ENCODE measurements at places on chromosomes 4 and X. TPM values are rescaled to one million over a fixed set of nuclear protein-coding genes. Genes with fewer than 3 reads are reported as not detected.

The CXCL8 gene
- total RNA-seq: 80.4 TPM

The SLAIN2 gene
- 87.0 TPM for total RNA-seq

The ERVMER34-1 gene
- 3.0 TPM for total RNA-seq

The GPRASP1 gene
- 4.0 TPM for total RNA-seq

The CXCL10 gene
- total RNA-seq: 31.6 TPM

The UGT2A1 gene
- total RNA-seq: not detected

The SEPSECS gene
- 8.2 TPM for total RNA-seq

The PDZD11 gene
- total RNA-seq: 39.2 TPM

DNA sequence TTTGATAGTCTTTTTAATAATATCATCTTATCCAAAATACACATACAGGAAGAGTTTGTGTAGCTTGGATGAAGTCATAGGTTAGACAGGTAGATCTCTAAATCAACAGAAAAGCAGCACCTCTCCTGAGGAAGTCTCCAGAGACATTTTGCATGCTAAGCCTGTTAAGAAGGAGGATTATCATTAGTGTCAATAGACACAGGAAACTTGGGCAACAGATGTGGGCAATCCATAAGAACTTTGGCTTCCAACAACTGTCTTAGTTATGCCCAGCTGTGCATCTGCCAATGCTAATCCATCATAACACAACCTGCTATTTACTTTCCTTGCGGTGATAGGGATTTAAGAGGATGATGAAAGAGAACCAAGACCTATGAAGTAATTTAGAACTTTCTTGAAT is 1052.6 kb downstream of the RPA4 start:
- no peak overlapping the region for H3K4me3 ChIP-seq
- H3K27me3 ChIP-seq: no peaks in the 10 kb centered on the region
- H3K4me1 ChIP-seq: no peaks in the 10 kb centered on the region
- no peak overlapping the region for H3K27ac ChIP-seq
- H3K36me3 ChIP-seq: no peaks in the 10 kb centered on the region
- DNase-seq: no peak

DNA sequence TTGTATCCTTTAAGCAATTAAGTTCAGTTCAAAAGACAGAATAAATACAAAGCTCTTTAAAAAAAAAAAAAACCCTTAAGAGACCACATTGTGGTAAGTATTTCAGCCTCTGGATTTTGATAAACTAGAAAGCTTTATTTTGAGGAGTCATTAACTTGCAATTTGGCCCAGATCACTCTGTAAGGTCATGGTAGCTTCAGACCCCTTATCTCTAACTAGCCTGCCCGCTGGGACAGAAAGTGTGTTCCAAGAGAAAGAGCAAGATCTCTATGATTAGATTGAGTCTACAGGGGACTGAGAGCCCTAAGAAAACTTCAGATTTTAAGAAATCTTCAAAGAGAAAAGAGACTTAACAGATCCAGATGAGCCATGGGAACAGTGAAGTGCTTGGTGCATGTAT is 45.6 kb downstream of the GALNT7 start:
- H3K27me3 ChIP-seq: no peaks in the 10 kb centered on the region
- no peak overlapping the region for H3K4me3 ChIP-seq
- H3K27ac ChIP-seq: no peak overlapping the region
- H3K4me1 ChIP-seq: peaks cover 5% of the 10 kb centered on the region
- no peak for DNase-seq

DNA sequence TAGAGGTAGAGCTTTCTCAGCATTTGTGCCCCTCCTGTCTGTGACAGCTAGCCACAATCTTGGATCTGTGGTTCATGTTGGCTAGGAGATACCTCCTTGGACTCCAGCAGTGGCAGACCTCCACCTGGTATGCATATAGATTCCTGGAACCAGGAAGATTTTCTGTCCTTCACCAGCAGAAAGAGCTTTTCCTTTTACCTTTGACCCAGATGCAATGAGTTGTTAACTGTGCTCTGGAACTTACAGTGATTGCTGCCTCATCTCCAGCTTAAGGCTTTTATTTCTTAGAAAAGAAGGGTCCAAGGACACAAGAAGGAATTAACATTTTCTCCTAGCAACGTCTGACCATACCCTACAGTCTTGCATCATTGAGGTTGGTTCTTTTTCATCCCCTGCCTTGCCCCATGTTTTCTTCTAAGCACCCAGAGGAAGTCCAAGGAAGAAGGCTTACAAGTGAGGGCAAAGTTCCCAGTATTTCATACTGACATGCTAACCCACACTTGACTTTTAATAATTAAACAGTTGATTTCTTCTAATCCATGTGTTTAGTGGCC is 217.1 kb upstream of the ARHGAP24 start:
- DNase-seq: no peak
- no peak overlapping the region for H3K4me3 ChIP-seq
- H3K27me3 ChIP-seq: no peaks in the 10 kb centered on the region
- H3K27ac ChIP-seq: no peak overlapping the region
- H3K36me3 ChIP-seq: no peaks in the 10 kb centered on the region

DNA sequence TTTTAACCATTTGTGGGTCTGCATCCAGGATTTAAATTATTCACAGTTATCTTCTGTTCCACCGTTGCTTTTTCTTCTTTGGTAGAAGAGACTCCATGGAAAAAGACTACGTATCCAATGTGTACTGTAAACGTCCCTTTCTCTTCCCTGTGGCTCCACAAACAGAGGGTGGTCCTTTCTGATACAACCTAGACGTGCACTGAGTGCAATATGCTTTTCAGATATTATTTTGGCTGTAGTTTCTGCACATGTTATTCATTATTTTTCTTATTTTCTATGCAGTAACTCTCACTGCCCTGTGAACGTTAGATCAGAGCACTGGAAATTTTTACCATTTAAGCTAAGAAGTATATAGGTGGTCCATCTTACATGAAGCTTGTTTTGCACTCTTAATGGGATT is 72.7 kb downstream of the SHISA3 start:
- no peaks in the 10 kb centered on the region for H3K4me1 ChIP-seq
- H3K27ac ChIP-seq: no peak overlapping the region
- no peaks in the 10 kb centered on the region for H3K27me3 ChIP-seq
- DNase-seq: no peak

DNA sequence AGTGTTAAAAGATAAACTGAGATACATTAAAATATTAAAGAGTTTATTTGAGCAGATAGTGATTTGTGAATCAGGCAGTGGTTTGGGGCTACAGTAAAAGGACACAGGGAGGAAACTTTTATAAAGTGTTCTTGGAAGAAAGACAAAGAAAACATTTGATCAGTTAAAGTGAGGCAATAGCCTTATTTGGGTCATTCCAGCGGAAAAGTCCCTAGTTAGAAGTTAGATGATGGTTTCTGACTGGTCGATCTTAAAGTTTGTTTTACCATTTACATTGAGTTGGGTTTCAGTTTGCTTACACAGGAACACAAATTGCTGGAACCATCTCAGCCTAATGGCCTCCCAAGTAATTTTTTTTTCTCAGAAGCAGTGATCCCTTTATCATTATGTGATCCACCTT is 69.7 kb downstream of the PPP1R2C start:
- no peak for DNase-seq
- no peak overlapping the region for H3K4me3 ChIP-seq
- no peak overlapping the region for H3K27ac ChIP-seq
- no peaks in the 10 kb centered on the region for H3K27me3 ChIP-seq
- no peaks in the 10 kb centered on the region for H3K4me1 ChIP-seq
- H3K36me3 ChIP-seq: no peaks in the 10 kb centered on the region

GRCh38 chr4:13547485-13548041 is 3.3 kb upstream of the NKX3-2 start:
- peak overlapping the region; percentile 31 for H3K4me3 ChIP-seq
- no peak for DNase-seq
- peaks cover 88% of the 10 kb centered on the region for H3K27me3 ChIP-seq
- H3K36me3 ChIP-seq: no peaks in the 10 kb centered on the region

DNA sequence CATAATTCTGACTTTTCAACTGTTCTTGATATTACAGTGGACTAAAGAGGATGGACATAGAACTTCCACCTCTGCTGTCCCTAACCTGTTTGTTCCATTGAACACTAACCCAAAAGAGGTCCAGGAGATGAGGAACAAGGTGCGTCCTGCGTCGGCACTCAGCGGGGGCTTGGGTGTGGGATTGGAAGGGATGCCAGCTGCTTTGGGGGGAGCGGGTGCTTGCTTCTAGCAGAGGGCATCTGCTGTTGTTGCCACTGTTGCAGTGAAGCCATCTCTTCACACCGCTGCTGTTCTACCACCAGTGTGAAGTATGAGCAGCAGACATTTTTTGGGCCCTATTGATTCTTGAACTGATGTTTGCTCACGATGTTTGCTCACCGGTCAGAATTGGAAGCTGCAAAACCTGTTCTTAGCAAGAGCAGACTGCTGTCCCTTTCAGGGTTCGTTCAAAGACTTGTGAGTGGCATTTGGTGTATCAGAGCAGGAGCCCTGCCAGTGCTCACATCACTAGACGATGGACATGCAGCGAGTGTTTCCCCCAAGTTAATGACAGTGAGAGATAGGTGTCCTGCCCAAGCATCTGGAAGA is 55.4 kb downstream of the NOP14 start:
- no peaks in the 10 kb centered on the region for H3K36me3 ChIP-seq
- no peaks in the 10 kb centered on the region for H3K4me1 ChIP-seq
- no peak overlapping the region for H3K27ac ChIP-seq
- no peaks in the 10 kb centered on the region for H3K27me3 ChIP-seq
- no peak for DNase-seq

DNA sequence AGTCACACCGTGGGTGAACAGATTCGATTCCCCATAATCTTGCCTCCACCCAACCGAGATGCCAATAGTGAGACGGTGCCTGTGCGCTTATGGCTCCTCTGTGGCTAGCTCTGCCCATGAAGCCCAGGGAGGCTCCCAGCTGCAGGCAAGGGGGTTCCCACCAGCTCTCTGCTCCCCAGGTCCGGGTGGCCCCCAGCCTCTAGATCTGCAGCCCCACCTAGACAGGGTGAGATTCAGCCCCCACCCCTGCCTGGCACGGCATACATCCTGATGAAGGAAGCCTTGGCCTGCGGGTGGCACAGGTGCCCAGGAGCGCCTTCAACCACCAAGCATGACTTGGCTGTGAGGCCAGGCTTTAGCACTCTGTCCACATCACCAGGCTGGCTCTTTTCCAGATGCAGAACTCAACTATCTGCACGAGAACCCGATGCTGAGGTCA is 40.6 kb downstream of the WDR1 start:
- no peak overlapping the region for H3K4me3 ChIP-seq
- H3K27me3 ChIP-seq: no peaks in the 10 kb centered on the region
- peaks cover 87% of the 10 kb centered on the region for H3K36me3 ChIP-seq
- H3K27ac ChIP-seq: no peak overlapping the region
- DNase-seq: peak; percentile 53

DNA sequence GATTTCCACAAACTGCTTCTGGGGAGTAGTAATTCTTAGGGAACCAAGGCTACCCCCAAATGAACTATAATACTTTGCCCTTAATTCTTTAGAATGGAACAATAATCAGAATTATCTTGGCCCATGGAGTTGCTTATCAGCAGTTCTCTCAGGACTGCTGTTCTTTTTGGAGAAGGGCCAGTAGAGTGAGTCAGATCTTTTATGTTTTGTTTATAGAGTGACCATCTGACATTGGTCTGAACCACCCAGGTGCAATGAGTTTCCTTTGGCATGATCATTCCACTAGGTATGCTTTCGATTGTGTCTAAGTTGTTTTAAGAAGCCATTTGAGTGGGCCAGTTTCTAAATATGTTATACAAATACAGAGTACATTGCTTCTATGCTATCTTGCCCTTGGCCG is 31.8 kb downstream of the PRRG1 start:
- H3K27ac ChIP-seq: no peak overlapping the region
- H3K4me3 ChIP-seq: no peak overlapping the region
- no peaks in the 10 kb centered on the region for H3K27me3 ChIP-seq
- no peak for DNase-seq

DNA sequence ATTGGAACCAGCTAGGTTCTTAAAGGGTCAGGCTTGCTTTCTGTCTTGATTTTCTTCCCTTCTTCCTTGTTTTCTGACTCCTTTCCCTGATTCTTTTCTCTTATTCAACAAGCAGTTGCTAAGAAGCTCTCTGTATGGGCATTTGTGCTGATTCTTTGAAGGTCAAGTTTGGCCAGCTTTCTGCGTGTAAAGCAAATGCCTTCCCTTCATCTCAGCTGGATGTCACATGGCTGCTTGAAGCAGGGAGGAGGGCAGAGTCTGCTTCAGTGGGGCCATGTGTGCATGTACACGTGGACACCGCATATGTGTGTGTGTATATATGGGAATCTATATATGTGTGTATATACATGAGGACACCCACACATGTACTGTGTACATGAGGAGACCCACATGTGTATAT is 139.9 kb upstream of the ATP6AP2 start:
- no peak overlapping the region for H3K27ac ChIP-seq
- no peaks in the 10 kb centered on the region for H3K36me3 ChIP-seq
- H3K4me3 ChIP-seq: no peak overlapping the region
- H3K27me3 ChIP-seq: no peaks in the 10 kb centered on the region

GRCh38 chr4:142358656-142359055 is 487.4 kb downstream of the INPP4B start:
- no peak overlapping the region for H3K27ac ChIP-seq
- peaks cover 4% of the 10 kb centered on the region for H3K4me1 ChIP-seq
- no peak for DNase-seq
- H3K27me3 ChIP-seq: no peaks in the 10 kb centered on the region
- no peak overlapping the region for H3K4me3 ChIP-seq

DNA sequence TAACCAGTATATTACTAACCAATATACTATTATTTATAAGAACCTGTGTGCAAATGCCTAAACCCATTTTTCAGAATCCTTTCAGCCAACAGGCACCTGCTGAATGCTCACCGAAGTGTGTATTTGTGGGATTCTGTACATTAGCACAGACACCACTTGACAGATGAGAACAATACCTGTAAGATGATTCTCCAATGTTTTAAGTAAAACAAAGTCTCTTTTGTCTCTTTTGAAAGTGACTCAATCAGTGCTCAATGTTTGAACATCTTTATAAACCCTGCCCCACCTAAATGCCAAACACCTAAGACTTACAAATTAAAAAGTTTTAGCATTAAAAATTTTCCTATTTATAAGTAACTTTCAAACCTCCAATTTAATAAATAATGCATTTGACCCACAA is 763 bp downstream of the ASB9 start:
- no peak overlapping the region for H3K4me3 ChIP-seq
- H3K27me3 ChIP-seq: no peaks in the 10 kb centered on the region
- no peak for DNase-seq
- H3K36me3 ChIP-seq: no peaks in the 10 kb centered on the region
- peak overlapping the region; percentile 46 for H3K27ac ChIP-seq

GRCh38 chr4:152810715-152811287 is 31.0 kb downstream of the ARFIP1 start:
- H3K36me3 ChIP-seq: no peaks in the 10 kb centered on the region
- no peaks in the 10 kb centered on the region for H3K27me3 ChIP-seq
- DNase-seq: no peak
- H3K4me1 ChIP-seq: peaks cover 17% of the 10 kb centered on the region
- H3K4me3 ChIP-seq: no peak overlapping the region

DNA sequence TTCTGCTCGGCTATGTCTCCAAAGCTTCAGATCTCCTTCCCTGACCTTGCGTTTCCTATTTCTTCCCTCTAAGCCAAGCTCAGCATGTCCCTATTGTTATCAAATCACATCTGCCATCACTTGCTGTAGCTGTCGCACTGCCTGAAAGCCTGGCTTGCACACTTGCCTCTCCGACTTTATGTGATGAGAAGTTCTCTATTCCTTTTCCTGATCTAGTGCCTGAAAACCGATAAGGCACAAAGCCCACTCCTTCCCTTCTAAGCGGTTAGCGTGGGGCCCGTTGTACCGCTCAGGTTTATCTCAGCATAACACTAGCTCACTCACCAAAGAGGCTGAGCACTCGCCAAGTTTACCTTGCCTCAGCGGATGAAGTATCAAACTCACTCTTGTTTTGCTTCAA is 816 bp downstream of the NMU start:
- H3K36me3 ChIP-seq: no peaks in the 10 kb centered on the region
- H3K4me1 ChIP-seq: peaks cover 18% of the 10 kb centered on the region
- DNase-seq: no peak
- no peak overlapping the region for H3K27ac ChIP-seq
- no peak overlapping the region for H3K4me3 ChIP-seq
- peaks cover 61% of the 10 kb centered on the region for H3K27me3 ChIP-seq
